ENCODE measurements at places on chromosomes 2 and 18.

- DNase-seq, result no peak
Measured at GRCh38 chr2:46580416-46580815, 101.1 kb downstream of the TMEM247 start.

DNA sequence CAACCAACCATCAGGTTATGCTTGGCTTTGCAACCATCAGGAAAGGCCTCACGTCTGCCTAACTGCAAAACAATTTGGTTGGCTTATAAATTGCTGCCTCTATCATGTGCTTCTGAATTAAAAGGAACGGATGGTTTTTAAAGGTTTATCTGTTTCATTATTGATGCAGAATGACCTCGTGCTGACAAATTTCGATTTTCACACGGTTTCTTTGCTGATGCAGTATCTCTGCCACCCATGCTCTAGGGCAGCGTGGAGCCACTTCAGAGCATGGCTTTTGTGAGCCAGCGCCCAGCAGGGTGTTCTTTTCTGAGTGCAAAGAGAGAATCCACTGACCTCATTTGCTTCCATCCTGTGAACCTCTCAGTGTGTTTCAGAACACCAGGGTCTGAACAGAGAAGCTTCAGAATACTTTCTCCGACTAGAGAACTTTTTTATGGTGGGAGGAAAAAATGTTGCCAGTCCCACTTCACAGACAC, 143.1 kb upstream of the L3MBTL4 start:
- no peak for DNase-seq

DNA sequence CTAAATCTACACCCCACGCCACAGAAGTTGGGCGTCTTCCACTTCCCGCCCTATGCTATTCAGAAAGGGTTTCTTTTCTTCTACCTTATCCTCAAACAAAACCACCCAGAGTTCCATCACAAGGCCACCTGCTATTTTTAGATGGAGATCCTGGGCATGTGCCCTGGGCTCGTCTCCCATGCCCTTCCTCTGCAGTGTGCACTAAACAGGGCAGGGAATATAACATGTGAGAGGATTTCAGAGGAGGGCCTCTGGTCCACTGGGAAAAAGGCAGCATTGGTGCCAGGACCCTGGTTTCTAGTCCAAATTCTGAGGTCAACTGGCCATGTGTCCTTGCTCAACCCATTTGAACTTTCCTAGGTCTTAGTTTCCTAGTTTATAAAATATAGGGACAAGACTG, 320.0 kb downstream of the NCKAP5 start:
- no peak for DNase-seq

- no peak for DNase-seq
Measured at GRCh38 chr2:128597121-128597762, 278.6 kb upstream of the HS6ST1 start.

DNA sequence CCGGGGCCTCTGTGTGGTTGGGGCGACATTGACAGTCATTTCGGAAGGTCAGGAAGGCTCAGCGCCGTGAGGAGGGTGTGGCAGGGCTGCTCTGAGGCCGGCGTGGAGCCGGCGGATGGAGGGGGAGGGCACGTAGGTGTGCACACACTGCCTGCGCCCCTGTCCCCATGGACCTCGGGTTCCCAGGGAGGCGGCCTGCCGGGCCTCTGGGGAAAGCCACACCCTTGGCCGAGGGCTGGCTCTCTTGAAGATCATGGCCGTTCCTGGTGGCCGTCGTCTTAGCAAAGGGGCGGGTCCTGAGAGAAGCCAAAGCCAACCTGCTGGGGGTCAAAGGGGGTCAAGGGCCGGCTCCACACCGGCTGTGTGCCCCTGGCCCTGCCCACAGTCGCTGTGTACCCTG, 11.9 kb downstream of the GPC1 start:
- no peak for DNase-seq

Data from activated CD4-positive, alpha-beta T cell treated with anti-CD3 and anti-CD28 coated beads for 24 hours (primary cell).